ENCODE measurements at places on chromosomes 2 and 18.

GRCh38 chr18:74139888-74140287 is 7.7 kb downstream of the FBXO15 start:
- DNase-seq, result peak; percentile 32

- DNase-seq, result no peak
Observed at GRCh38 chr2:130843321-130843985, 6.7 kb downstream of the ARHGEF4 start.

DNA sequence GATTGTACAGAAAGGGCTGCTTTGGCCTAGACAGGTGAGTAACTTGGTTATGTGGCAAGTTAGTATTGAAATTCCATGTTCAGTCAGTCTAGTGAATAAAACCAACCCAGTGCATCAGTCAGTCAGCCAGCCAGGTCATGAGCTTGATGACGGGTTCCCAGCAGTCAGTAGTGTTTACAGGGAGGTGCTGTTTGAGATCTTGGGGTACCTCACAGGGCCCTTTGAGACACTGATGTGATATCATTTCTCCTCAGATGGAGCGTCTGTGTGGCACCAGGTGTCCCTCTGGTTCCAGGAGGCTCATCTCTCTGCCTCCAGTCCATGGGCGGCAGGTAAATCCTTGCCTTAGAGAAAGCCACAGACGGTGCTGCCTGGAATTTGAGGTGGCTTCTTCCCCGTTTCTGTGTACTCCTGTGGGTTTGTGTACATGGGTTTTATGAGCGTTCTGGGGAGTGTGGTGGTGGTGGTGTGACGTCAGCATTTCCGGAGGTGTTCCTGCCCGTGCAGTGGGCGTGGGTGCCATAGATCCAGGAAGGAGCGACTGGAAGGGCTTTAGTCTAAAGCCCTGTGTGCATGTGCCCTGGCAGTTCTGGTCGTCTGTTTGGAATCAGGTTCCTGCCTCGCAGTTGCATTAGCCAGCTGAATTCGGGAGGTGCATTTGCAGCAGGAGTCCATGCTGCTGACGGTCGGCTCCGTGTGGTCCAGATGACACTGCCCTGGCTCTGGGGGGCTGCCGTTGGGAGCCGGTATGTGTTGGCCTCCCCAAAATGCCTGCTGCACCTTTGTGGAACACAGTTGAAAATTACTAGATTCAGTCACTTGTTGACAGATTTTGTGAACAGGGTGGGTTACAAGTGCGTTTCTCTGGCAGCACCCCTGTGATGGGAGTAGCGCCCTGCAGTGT is 2.1 kb downstream of the CTDP1 start:
- DNase-seq, result peak; percentile 81

DNA sequence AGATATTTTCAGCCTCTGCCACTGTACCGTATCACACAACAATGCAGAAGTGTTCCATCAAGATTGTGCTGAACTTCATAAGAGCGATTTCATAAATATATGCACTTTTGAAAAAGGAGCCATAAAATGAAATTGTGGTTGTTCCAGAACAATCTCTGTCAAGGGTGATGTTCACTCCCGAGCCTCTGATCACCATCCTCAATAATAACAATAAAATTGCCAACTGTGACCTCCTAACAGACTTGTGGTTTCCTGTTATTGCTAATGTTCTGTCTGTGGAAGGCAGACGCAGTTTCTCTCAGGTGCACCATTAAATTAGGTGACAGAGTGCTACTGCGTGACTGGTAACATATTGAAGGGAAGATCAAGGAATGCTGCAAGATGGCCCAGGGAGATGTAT is 383.7 kb downstream of the SOCS6 start:
- no peak for DNase-seq

- no peak for DNase-seq
Observed at GRCh38 chr2:189337656-189338055, 103.6 kb upstream of the WDR75 start.

- peak; percentile 3 for DNase-seq
Observed at GRCh38 chr2:163345795-163346573, 389.8 kb downstream of the FIGN start.

- no peak for DNase-seq
Observed at GRCh38 chr2:31110998-31111397, 27.2 kb downstream of the GALNT14 start.

DNA sequence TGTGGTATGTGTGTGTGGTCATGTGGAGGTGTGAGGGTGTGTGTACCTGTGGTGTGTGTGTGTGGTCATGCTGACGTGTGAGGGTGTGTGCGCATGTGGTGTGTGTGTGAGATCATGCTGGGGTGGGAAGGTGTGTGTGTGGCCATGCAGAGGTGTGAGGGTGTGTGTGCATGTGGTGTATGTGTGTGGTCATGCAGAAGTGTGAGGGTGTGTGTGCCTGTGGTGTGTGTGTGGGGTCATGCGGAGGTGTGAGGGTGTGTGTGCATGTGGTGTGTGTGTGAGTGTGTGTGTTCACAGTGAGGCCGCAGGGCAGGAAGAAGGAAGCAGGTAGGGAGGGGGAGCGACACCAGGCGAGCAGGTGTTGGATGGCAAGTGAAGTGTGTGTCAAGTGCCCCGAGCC is 259.0 kb downstream of the LOXHD1 start:
- DNase-seq, result no peak

DNA sequence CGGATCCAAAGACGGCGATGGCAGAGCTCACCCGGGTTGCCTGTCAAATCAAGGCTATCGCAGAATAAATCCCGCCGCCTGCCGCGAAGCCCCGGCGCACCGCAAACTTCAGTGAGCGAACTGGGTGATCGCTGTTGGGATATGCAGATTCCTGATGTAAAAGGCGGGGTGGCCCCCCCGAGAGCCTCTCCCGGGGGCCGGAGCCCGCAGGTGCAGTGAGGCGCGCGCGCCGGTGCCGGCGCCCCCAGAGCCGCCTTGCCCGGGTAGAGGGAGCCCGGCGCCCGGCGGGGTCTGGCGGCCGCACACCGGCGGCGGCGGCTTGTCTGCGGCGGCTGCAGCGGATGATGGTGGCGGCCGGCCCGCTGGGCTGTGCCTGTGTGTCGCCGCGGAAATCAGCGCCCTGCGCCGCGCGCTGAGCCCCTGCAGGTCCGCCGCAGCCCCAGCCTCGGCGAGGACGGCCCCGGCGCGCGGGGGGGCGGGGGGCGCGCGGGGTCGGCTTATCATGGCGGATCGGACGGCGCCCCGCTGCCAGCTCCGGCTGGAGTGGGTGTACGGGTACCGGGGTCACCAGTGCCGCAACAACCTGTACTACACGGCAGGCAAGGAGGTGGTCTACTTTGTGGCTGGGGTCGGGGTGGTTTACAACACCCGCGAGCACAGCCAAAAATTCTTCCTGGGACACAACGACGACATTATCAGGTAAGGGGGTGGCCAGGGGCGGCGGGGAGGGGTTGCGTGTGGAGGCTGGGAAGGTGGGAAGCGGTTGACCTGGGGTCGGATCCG is 1.3 kb downstream of the EML6 start:
- peak; percentile 50 for DNase-seq

GRCh38 chr2:68127358-68128242 is 30.1 kb upstream of the PNO1 start:
- DNase-seq, result no peak

DNA sequence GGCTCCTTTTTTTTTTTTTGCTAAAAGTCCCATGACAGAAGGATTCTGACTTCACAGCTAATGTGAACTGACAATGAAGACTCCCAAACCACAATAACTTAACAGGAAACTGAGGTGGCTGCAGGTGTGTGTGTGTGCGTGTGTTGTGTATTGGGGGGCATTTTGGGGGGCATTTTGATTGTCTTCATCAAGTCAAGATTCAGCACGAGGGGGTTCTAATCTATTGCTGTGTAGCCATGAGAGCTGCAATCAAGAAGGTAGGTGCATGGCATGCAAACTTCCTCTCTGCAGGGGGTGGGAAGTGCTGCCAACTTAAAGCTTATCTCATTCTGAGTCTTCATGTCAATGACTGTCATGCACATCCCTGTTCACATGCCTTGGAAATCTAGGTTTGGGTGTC is 25.2 kb downstream of the SPRED2 start:
- DNase-seq, result no peak

GRCh38 chr18:12393998-12394397 is 13.7 kb upstream of the PRELID3A start:
- no peak for DNase-seq

- peak; percentile 5 for DNase-seq
Observed at GRCh38 chr18:7177116-7177744, 53.7 kb upstream of the LRRC30 start.

DNA sequence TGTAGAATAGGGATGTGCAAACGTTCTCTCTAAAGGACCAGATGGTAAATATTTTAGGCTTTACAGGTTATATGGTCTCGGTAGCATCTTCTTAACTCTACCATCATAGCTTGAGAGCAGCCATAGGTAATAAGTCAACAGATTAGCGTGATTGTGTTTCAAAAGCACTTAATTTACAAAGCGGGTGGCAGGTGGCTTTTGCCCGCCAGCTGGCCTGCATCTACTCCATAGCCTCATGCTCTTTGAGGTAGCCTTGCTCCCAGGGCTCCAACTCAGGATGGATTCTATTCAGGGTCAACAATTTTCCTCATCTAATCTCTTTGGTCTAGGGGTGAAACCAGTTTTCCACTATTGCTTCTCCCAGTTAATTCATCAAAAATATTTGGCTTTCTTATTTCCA is 5.0 kb upstream of the ATP9B start:
- DNase-seq, result no peak

DNA sequence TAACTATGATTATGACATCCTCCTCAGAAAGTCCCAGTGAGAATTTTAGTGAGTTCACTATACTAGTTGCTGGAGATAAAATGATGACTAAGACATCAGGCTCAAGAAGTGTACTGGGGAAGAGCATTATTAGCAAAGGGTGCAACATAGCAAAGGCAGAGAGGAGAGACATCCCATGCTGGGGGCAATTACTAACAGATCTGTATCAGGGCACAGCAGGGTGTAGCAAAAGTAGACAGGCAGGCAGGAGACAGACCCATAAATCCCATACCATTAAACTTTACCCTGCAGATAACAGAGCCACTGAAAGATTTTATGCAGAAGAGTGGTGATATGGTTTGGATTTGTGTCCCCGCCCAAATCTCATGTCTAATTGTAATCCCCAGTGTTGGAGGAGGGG is 161.7 kb downstream of the SP3 start:
- DNase-seq, result no peak

GRCh38 chr18:44450226-44450625 is 230.5 kb upstream of the SETBP1 start:
- no peak for DNase-seq

DNA sequence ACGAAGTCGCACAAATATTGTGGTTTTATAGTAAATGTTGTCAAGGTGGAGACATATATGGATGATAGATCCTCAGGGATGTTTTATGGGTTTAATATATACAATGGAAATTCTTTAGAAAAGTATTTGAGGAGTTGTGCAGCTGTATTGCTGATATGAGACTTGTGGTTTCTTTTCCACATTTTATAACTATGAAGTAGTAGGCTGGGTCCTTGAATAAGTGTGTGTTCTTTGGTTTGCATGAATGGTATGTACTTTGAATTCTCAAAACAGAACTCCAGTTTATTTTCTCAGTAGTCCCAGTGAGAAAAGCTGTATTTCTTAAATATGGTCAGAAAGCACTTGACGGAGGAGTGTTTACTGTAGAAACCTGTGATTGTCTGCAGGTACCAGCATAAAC is 42.4 kb downstream of the PLCL1 start:
- no peak for DNase-seq

DNA sequence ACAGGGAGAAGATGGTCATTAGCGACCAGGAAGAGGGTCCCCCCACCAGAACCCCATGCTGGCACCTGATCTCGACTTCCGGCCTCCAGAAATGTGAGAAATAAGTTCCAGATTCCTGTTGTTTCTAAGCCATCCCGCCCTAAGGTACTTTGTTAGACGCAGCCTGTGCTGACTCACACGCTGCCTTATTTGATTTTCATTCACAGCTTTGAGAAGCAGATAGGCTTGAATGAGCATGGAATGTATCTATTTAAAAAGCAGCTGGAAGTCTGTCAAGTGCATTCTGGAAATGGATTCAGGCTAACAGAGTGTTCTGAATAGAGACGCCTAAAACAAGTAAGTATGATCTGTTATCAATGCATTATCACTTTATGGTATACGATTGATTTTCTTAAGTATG is 8.3 kb upstream of the IL1R2 start:
- DNase-seq, result no peak

DNA sequence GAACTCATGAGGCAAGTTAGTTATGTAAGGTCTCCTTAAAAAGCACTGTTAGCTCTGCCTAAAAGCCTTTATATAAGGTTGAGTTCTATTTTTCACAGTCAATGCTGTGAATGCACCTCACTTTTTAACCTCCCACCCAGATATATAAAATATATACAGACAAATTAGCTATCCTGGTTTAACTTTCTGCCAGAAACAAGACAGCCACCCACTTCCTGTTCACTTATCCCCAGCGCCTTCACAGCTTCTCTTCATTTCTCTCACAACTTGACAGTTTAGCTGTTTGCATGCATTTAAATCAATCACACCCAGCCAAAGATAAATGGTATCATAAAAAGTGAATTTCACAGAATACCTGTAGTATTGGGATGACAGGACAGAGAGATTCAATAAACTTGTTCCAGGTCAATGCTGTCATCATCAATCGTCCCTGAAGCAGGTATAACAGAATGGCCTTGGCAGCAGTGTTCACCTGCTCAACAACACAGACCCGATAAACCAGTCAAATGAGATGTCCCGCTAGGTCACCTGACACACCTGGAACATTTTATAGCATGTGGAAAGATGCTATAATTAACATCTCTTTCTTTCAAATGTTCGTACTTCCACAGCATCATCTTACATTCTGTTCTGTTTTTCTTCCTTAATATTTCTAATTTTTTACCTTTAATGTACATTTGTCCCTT is 55.7 kb downstream of the RTTN start:
- DNase-seq, result no peak

DNA sequence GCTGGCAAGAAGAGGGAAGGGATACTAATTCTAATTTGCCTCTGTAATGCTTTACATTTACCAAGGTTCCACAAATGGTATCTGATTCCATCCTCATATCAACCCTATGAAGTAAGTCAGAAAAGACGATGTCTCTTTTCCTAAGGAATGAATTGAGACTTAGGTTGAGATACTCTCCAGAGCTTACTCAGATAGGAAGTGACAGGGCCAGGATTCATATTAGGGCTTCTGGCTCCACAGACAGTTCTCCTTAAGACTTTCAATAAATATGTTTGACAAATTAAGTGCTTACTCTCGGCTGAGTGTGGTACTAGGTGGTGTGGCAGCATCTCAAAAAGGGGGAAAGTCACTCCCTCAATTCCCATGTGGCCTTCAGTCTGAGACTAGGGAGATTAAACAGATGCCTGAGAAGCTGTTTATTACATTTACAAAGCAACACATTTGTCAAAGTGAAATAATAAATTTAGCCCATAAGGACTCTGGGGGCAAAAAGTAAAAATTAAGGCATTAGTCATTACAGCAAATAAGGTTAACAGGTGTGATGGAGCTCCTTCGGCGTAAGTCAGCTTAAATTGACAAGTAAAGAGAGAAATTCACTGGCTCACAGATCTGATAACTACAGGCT is 14.2 kb downstream of the CDK15 start:
- DNase-seq, result no peak

DNA sequence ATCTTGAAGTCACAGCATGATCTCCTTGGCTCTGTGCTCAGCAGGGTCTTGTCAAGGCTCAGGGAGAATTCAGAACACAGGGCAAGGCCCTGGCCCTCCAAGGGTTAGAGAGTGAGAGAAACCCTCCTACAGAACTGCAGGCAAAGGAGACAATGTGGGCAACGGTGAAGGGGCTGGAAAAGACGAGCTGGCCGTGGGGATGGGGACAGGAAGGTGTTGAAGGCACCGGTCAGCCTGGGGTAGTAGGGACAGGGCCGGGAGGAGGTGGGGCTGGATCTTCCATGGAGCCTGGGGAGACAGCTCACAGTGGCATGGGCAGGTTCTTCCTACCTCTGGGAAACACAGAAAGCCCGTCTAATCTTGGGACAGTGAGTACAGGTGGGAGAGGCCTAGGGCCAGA is 92.2 kb upstream of the MCFD2 start:
- no peak for DNase-seq

GRCh38 chr18:67241299-67241698 is 275.2 kb downstream of the DSEL start:
- DNase-seq, result no peak

Measured in activated T-cell treated with anti-CD3 and anti-CD28 coated beads, Interleukin-2, amount 50 U/mL, for 72 hours (primary cell).